ENCODE measurements at places on chromosomes 3 and 15.

DNA sequence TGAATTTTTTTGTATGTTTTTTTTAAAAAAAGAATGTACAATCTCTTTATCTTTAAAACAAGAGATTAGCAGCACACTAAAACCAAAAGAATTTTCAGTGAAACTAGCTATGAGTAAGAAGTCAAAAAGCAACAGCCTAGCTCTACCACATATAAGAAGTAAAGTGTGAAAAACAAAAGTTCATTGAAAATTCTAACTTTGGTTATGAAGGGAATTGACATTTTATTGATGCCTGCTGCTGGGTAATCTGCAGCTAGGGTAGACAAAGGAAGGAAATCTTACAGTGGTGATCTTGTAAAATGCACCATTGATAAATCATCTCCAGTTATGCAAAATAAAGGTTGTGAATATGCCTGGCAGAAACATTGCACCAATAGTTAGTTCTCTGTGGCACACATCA lies 37.8 kb upstream of the FOXB1 start:
- DNase-seq, result no peak

DNA sequence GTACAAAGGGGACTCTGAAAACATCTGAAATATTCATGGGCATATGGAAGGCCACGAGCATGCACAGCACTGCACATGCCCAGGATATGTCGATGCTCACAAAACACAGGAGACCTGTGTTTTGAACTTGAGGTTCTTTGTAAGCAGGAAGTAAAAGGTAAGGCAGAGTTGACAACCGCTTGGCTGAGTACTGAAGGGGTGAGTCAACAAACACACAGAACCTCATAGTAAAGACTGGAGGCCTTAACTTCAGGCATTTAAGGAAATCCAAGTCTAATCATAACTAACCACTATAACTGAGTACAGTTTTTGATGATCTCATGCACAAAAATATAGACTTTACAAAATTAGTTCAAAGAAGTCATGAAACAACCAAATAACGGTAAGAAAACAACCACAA lies 80.6 kb downstream of the MYO9A start:
- DNase-seq, result no peak

- DNase-seq, result peak; percentile 78
These were observed 35.2 kb downstream of the ABTB1 start for GRCh38 chr3:127707851-127708411.

DNA sequence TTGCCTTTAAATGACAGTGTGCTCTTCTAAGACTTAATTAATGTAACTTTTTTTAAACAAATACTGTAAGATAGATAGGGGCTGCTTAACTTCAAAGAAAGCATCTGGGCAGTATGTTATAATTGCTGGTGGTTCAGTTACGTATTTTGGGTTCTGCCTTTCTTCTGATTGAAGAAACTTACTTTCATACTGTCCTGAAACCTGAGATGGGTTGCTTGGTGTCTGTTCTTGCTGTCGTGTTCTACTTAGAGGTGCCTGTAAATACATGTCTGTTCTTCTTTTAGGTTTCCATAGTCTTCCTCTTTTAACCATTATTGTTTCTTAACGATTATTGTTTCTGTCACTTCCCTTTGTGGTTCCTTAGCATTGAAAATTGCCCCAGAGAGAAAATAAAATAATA lies 297.7 kb upstream of the CHRM5 start:
- DNase-seq, result no peak

DNA sequence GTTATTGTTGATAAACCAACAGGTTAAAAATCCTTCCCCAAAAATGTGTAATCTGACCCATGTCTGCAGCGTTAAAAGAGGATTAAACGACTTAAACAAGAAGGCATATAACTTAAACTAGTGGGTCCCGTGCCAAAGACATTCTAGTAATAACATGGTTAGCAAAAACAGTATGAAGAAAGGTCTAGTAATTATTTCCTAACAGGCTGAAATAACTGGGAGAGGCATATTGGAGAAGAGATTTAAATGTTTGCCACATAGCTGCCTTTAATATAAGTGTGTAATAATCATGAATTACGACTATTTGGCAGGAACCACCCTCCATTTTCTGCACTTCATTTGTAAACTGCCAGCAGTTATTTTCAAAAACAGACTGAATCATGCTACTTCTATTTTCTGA lies 67.7 kb upstream of the CSPG5 start:
- peak; percentile 11 for DNase-seq

DNA sequence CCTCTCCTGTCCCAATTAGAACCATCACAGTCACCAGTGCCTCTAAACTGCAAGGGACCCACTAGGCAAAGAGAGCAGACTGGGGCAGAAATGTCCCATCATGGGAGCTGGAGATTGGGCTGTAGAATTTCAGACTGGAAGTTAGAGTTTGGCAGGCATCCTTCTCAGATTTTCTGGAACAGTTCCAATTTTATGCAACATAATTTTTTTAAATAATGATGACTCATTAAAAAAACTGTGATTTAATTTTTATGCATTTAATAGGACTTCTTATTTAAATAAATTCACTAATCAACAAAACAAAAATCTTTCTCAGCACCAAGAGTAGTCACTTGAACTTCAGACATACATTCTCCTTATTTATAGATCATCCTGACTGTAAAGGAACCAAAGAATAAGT lies 84.6 kb upstream of the SLC7A14 start:
- DNase-seq, result no peak

GRCh38 chr3:42743204-42743995 lies 29.7 kb downstream of the CCDC13 start:
- no peak for DNase-seq

All from brain (organoid and tissue), 16 donors.